ENCODE measurements at places on chromosomes 12 and 14.

DNA sequence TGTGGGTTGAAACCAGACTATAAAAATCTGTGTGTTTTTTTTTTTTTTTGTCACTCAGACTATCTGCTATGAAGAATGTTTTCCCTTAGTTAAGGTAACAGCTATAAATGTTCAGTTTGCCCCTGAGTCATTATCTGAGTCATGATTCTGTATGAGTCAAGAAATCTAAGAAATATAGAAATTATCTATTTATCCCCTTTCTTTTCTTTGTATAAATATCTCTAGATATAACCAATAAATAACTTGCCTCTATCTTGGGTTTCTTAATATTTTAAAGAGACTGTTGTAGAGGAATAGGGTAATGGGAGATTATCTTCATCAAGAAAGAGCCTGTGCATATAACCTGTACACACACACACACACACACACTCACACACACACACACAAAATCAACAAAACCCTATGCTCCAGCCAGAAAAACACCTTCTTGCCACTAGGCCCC is 161.7 kb upstream of the EEA1 start:
- DNase-seq, result no peak

- DNase-seq, result no peak
These were observed 1.1 kb downstream of the PAPLN start for GRCh38 chr14:73238424-73238852.

GRCh38 chr12:89278862-89279261 is 73.4 kb downstream of the DUSP6 start:
- DNase-seq, result peak; percentile 65

GRCh38 chr12:83864054-83864453 is 1048.5 kb downstream of the SLC6A15 start:
- DNase-seq, result no peak

GRCh38 chr12:12803186-12803585 is 10.0 kb upstream of the DDX47 start:
- DNase-seq, result peak; percentile 27

- DNase-seq, result no peak
These were observed 94.7 kb upstream of the KRR1 start for GRCh38 chr12:75606151-75606550.

GRCh38 chr12:79553863-79554574 is 136.7 kb downstream of the PAWR start:
- DNase-seq, result no peak

- DNase-seq, result no peak
These were observed 113.4 kb downstream of the LGMN start for GRCh38 chr14:92635031-92635430.

GRCh38 chr12:57625261-57626032 is 7.6 kb downstream of the B4GALNT1 start:
- DNase-seq, result no peak

DNA sequence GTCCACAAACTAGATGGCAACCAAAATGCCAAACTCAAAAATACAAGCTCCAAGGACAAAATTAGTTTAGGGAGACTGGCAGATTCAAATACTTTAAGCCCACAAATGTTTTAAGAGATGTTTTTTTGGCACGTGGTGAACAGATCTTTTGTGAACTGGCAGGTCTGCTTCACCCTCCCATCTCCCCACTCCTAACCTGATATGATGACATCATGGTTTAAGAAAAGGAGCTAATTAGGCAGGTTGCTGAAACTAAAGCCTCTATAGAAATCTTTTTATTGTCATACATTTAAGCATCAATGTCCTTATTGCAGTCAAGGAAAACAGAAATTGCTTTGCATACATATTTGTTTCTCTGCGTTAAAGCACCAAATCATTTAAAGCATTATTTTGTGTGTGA is 5.8 kb downstream of the LRIG3 start:
- DNase-seq, result no peak

DNA sequence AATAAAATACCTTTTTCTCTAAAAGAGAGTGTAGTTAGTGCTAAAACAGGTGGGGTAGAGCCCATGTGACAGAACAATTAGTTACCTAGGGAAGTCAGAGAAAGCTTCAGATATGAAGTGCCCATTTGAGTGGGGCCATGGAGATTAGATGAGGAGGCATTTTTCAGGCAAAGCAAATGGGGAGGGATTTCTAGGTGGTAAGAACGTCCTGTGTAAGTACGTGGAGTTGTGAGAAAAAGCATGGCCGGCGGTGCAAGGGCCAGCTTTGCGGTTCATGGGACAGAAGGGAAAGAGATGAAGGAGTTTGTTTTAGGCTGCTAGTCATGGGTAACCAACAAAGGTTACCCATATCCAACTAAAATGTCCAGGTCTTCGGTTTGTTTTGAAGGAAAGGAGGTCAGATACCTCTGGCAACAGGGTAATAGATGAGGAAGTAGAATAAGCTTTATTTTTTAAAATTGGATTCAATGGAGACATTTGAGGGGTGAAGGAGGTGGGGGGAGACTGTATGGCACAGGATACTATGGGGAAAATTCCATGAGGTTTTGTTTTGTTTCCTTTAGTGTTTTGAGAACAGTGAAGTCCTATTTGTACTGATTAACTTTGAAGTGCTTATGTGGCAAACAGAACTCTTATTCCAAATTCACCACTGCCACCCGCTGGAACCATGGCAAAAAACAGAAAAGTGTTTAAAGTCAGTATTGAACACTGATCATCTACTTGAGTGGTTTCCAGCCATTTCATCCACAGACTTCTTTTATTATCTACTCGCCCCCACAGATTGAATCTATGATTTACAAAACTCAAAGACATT is 10.0 kb upstream of the SNRPF start:
- DNase-seq, result peak; percentile 47

- peak; percentile 66 for DNase-seq
These were observed 87.6 kb upstream of the HIF1A start for GRCh38 chr14:61607570-61608244.

- DNase-seq, result no peak
These were observed 53.9 kb downstream of the METTL25 start for GRCh38 chr12:82412246-82412645.

GRCh38 chr14:64544607-64545312 is 4.2 kb downstream of the HSPA2 start:
- DNase-seq, result no peak

GRCh38 chr12:126869644-126870043 is 1397.3 kb upstream of the TMEM132C start:
- DNase-seq, result no peak

DNA sequence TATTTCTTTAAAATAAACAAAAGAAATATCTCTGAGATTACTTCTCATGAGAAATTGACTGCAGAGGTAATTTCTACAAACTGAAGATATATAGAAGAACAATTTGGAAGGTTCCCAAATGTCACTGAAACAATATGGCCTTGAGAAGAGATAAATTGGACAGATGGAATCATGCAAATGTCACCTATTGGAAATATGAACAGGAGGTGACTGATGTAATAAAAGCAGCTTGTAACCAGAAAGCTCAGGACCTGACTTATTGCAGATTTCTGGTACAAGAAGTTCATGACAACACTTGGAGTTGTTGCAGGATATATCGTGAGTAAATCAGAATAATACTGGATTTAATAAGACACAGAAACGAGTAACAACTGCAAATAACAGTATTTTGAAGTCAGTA is 93.3 kb upstream of the TRHDE start:
- no peak for DNase-seq

- DNase-seq, result no peak
These were observed 13.5 kb downstream of the ZNF605 start for GRCh38 chr12:132942611-132943010.

- DNase-seq, result peak; percentile 16
These were observed 43.6 kb upstream of the APPL2 start for GRCh38 chr12:105279460-105280056.

GRCh38 chr12:91810077-91810476 is 335.6 kb downstream of the BTG1 start:
- no peak for DNase-seq

DNA sequence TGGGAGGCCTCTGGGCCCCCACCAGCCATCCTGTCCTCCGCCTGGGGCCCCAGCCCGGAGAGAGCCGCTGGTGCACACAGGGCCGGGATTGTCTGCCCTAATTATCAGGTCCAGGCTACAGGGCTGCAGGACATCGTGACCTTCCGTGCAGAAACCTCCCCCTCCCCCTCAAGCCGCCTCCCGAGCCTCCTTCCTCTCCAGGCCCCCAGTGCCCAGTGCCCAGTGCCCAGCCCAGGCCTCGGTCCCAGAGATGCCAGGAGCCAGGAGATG is 729 bp upstream of the GAPDH start:
- no peak for DNase-seq

DNA sequence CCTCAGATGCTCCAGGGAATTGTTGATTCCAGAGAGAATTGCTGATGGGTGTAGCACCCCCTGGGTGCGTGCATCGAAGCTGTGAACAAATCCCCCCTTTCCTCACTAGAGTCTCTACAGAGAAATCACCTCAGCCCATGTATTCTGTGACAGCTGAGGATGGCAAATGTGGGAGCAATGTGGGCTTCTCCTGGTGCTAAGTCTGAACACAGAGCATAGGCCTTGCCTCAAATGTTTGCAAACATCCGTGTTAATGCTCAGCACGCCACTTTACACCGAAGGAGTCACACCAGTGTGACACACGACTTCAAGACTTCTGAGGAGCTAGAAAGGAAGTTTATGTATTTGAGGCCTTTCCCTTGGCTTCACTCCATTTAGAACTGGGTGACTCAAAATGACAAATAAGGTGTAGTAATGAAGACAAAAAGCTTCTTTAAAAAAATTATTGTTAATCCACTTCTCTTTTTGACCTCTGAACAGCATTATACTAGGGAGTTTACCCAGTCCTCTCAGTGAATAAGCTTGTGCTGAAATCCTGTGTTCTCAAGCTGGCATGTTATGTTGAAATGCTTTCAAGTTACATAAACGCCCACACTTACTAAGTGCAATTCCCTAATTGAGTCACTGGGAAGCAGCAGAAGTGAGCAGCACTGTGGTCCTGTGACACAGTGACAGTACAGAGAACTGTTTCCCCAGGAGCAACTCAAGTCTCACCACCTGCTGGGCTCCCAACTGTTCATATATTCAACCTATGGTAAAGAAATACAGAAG is 92.9 kb downstream of the FAR2 start:
- peak; percentile 24 for DNase-seq

- no peak for DNase-seq
These were observed 124.3 kb downstream of the PIWIL1 start for GRCh38 chr12:130461839-130462557.

GRCh38 chr14:62957562-62957961 is 87.7 kb downstream of the KCNH5 start:
- no peak for DNase-seq

GRCh38 chr12:52023182-52023975 is 16.6 kb downstream of the TAMALIN start:
- DNase-seq, result peak; percentile 96

DNA sequence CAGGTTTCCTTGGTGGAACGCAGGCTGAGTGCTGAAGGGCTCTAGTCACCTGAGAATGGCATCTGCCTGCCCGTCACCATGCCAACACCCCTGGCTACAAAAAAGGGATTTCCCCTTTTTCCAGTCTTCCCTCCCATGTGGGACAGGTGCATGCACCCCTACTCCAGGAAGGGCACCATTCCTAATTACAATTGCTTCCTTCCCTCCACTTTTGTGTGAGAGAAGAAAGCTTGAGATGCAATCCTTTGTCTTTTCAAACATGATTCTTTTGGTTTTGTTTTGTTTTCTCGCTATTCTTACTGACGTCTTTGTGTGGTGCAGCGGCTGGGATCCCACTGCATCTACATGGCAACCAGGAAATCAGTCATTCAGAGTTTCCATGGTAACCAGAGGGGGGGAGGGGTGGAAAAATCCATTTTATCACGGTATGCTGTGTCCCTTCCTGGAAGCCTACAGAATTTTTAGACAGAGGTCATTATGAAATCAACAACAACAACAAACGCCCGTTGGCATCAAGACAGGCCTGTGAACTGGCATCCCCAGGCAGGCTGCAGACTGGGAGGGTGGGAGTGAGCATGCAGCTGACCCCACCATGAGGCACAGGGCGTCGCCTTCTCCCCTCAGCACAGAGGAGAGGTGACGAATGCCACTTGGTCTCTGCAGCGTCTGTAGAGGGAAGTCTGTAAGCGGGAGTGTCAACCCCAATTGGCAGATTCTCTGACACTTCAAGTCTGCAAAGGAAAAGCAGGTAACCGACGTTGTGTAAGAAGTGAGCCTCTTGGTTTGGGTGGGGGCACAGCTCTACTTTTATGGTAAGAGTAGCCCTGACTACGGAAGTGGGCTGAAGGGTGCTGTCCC is 13.6 kb upstream of the GNG2 start:
- peak; percentile 35 for DNase-seq

- peak; percentile 81 for DNase-seq
These were observed 2.6 kb upstream of the WNT10B start for GRCh38 chr12:48973941-48974673.

DNA sequence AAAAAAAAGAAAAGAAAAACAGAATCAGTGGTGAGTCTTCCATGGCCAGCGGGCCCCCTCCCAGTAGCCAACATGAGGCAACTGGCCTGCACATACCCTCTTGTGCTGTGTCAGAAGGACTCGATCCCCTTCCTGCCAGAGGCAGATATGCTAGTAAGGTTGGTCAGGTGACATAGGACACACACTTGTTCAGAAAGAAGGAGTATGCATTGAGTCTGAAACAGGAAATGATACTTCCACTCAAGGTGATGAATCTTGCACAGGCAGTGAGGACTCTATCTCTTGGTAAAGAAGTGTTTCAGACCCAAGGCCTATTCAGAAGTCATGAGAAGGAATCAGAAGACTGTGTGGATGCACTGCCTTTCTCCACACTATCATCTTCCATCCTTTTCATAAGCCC is 269.7 kb upstream of the FAR2 start:
- DNase-seq, result no peak

DNA sequence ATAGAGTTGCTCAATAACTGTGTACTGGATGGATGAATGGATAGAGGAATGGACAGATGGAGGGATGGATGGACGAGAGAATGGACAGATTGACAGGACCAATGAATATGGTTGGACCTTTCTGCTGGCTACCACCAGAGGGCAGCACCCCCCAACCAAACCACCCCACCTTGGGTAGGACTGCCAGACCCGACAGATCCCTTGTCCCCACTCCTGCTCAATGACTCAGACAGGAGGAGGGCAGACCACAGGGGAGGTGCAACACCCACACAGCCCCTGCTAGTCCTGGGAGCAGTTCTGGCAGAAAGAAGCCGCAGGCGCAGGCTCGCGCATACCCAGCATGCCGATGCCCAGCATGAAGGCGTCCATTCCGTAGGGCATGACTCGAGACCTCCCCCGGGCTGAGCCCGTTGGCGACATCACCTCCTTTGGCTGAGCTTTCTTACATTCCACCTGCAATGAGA is 12.4 kb downstream of the MSI1 start:
- peak; percentile 93 for DNase-seq

GRCh38 chr12:114976959-114977358 is 293.0 kb upstream of the TBX3 start:
- DNase-seq, result no peak
